Activated gamma-delta T cell treated with anti-CD3 and anti-CD28 coated beads, Interleukin-2, amount 50 U/mL, for 16 hours (primary cell): ENCODE measurements at places on chromosomes 7 and 10.

DNA sequence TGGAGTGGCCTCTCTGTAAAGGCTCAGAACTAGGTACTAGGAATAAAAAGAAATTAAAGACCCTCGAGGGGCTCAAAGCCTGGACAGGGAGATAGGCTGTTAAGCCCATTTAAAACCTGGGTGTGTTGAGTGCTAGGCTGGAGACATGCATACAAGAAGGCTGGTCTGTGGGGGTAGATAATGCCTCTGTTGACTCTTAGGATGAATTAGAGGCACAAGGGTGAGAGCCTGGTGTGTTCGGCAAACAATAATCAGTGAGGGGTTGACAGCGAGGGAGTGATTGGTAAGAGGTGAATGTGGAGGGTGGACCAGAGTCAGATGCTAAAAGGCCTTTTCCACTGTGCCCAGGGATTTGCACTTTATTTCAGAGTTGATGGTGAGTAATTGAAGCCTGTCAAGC lies 12.7 kb downstream of the GSTO2 start:
- DNase-seq, result no peak

- no peak for DNase-seq
These were observed 13.1 kb downstream of the CASP2 start for GRCh38 chr7:143300959-143301935.

GRCh38 chr10:124037784-124038183 lies 55.6 kb downstream of the CHST15 start:
- no peak for DNase-seq

DNA sequence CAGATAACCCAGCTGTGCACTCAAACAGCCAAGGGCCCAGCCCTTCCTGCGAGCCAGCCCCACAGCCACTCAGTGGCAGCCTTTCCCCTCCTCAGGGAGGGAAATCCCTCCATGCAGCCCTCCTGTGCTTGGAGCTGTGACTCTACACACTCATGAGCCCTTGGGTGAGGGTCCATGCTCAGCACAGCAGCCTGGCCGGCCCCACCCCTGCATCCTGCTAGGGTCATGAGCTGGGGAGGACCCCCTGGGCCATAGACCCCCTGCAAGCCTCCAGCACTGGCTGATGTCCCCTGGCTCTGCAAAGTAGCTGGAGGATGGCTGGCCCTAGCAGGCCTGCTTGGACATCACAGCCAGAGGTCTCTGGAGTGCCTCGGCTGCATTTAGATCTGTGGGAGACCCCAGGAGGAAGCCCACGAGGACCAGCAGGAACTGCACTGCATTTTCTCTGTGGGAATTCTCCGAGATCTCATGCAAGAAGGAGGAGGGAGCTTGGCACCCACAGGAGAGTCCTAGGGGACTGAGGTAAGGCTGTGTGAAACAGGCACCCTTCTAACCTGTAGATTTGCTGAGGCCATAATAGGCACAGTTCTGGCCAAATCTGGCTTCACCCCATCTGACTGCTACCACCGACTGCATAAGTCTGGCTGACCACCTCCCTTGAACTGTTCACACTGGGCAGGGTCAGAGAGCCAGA lies 17.4 kb downstream of the TMEM273 start:
- no peak for DNase-seq

- DNase-seq, result no peak
These were observed 13.9 kb upstream of the FBXW4 start for GRCh38 chr10:101708870-101709269.

- DNase-seq, result no peak
These were observed 60.7 kb downstream of the LHPP start for GRCh38 chr10:124522131-124522932.
